ENCODE measurements at places on chromosomes 7 and 10.

DNA sequence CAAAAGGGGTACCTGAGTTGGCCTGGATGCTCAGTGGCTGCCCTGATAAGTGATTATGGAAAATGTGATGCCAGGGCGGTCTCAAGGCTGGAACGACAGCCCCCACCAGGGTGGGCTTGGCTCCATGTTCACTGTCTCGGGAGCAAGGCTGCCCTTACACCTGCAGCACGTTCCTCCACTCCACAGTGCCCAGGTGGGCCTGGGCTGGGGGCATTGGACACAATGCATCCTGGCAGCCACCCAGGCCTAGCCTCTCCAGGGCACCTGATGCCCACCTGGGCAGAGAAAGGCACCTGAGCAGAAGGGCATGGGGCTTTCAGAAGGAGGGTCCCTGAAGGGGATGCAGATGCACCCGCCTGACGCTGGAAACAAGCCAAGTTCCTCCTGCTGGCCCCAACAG lies 548.3 kb downstream of the DNAJB6 start:
- no peak for DNase-seq

GRCh38 chr10:54094321-54094720 lies 706.7 kb downstream of the PCDH15 start:
- DNase-seq = no peak

DNA sequence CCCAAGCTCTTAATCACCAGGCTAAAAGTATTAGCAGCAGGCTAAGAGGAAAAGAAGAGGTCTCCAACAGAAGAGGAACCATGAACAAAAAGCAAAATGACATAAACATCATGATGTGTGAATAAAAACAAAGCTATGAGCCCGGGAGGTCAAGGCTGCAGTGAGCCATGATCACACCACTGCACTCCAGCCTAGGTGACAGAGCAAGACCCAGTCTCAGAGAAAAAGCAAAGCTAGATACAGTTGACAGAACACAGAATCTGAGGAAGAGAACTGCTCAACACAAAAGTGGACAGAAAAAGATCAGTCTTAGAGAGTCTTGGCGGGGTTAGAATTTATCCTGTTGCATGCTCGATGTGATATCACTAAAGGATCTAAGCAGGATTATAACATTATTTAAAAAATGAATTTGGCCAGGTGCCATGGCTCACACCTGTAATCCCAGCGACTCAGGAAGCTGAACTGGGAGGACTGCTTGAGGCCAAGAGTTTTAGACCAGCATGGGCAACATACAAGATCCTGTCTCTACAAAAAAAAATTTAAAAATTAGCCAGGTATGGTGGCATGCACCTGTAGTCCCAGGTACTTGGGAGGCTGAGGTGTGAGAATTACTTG lies 37.5 kb downstream of the NT5C2 start:
- no peak for DNase-seq

DNA sequence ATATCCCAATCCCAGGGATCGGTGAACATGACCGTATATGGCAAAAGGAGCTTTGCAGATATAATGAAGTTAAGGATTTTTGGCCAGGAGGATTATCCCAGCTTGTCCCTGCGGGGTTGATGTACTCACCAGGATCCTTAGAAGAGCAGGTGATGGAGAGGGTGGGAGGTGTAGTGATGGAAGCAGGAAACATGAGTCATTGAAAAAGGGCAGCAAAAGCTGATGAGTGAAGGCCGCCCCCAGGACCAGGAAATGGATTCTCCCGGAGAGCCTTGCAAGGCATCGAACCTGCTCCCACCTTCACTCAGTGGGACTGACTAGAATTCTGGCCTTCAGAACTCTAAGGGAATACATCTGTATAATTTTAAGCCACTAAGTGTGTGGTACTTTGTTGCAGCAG lies 5.2 kb upstream of the NUPR2 start:
- DNase-seq = no peak
